ENCODE measurements at places on chromosomes 13 and 19. TPM values are rescaled to one million over a fixed set of nuclear protein-coding genes. Genes with fewer than 3 reads are reported as not detected.

ALOX5AP gene
- 48.2 TPM for total RNA-seq

DNA sequence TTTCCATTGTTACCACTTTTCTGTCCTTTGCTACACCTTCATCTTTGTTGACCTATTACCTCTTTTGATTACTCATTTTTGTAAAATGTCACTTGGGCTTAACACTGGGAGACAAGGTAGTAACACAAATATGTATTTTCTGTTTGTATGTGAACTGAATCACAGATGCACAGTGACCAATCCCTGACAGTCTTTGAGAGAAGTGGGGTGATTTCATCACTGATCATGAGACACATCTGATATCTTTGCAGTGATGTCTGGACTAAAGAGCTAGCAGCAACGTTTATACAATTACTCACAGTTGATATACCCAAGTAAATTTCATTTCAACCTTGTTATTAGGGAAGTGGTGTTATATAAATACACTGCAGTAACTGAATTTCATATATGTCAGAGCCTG, 1397.4 kb upstream of the SPRY2 start:
- H3K27me3 ChIP-seq = no peaks in the 10 kb centered on the region
- no peaks in the 10 kb centered on the region for H3K36me3 ChIP-seq
- H3K4me3 ChIP-seq = no peak overlapping the region
- DNase-seq = no peak
- no peak overlapping the region for H3K27ac ChIP-seq

DNA sequence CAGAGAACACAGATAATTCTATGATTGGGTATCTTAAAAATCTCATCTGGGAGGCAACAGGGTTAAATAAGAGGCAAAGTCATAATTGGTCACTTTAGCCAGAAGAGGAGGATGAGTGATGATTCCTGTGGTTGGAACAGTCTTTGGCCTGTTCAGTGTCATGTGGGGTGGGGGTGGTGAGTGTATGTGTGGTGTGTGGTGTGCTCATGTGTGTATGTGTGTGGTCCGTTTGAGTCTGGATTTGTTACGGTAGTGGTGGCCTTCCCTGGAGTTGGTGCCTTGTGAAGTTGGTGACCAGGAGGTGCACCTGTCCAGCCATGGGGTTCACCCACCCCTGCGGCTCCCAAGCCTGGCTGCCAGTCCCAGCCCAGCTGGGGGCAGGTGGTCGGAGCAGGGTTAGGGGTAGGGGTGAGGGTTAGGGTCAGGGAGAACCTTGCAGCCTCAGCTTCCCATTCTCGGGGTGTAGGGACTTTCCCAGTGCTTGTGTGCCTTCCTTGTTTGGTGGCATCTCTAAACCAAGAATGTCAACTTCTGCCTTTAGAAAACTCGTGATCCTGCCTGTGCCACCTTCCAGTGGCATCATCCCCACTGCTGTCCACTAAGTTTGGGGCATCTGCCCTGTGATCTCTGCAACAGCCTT, 97.5 kb downstream of the RAB20 start:
- peaks cover 3% of the 10 kb centered on the region for H3K4me1 ChIP-seq
- no peak for DNase-seq
- no peak overlapping the region for H3K4me3 ChIP-seq
- no peaks in the 10 kb centered on the region for H3K27me3 ChIP-seq
- H3K36me3 ChIP-seq = peaks cover 100% of the 10 kb centered on the region

GRCh38 chr19:42023121-42023942, 29.3 kb upstream of the ATP1A3 start:
- H3K4me3 ChIP-seq = no peak overlapping the region
- no peak for DNase-seq
- peaks cover 18% of the 10 kb centered on the region for H3K4me1 ChIP-seq
- no peaks in the 10 kb centered on the region for H3K27me3 ChIP-seq

CYP2A6 gene
- total RNA-seq = not detected

DNA sequence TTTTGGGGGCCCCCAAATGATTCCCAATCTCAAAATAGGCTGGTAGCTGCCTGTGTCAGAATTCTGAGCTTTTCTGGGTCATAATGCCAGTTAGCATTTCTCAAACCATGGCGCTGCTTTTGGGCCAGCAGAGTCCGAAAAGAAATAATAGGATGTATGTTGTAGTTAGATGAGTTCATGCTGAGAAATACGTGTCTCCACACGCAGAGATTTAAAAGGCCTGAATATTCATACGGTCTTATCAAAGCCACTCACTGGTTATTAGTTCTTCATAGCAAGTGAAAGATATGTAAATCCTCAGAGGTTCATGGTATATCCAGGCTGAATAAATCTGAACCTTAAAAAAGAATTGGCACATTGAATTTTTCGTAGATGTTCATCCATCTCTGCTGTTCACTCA, 124.5 kb downstream of the SHISA2 start:
- no peaks in the 10 kb centered on the region for H3K27me3 ChIP-seq
- no peak for DNase-seq
- no peak overlapping the region for H3K4me3 ChIP-seq
- no peaks in the 10 kb centered on the region for H3K36me3 ChIP-seq

DNA sequence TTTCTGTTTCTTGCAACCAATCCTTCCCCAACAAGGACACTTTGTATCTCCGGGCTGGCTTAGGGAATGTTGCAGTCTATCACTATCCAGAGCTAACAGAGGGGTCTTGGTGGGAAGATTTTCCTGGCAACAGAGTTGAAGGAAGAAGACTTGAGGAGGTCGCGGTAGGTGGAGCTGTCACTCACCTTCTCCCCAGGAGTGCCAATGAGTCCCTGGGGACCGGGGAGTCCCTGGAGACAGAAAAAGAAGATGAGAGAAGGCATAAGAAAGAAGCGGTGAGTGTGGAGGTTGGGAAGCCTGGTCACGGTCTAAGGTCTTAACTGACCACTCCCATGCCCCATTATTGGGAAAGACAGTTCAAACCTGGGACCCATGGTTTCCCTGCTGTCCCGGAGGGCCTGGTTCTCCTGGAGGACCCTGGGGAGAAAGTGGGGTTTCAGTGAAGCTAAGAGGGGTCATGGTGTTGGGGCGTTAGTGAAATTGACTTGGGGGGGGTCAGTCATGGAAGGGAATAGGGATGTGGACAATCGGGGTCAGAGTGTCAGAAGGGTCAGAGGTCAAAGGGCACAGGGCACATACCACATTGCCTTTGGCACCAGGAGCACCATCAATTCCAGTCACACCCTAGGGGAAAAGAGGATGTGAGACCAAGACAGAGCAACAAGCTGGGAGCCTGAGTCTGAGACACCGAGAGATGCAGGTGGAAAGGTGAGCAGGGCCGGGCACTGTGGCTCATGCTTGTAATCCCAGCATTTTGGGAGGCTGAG, 18.7 kb downstream of the COL5A3 start:
- no peak for DNase-seq
- peaks cover 66% of the 10 kb centered on the region for H3K36me3 ChIP-seq
- no peak overlapping the region for H3K27ac ChIP-seq
- H3K27me3 ChIP-seq = no peaks in the 10 kb centered on the region
- no peak overlapping the region for H3K4me3 ChIP-seq
- H3K4me1 ChIP-seq = peaks cover 5% of the 10 kb centered on the region

DNA sequence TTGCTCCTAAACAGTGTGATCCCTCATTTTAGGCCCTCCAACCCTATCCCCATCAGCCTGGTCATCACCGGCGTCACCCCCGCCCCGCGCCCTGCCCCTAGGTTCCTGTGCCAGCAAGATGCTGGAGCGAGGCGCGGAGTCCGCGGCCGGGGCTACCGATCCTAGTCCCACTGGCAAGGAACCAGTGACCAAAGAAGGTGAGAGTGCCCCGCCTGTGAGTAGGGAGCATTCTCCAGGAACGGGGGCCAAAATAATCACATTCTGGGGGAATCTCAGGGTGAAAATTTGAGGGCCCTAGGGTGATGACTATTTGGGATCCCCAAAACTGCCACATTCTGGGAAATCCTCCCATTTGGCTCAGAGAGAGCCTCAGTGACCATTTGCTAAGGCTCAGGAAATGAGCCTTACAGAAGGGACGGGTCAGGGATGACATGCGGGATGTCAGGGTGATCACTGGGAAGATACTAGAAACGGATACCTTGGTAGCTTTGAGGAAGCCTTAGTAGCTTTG, 1.4 kb downstream of the ZNF575 start:
- H3K27ac ChIP-seq = peak overlapping the region; percentile 93
- H3K27me3 ChIP-seq = no peaks in the 10 kb centered on the region
- peaks cover 26% of the 10 kb centered on the region for H3K36me3 ChIP-seq
- H3K4me1 ChIP-seq = peaks cover 37% of the 10 kb centered on the region

TPM4 gene
- total RNA-seq = 445 TPM

DNA sequence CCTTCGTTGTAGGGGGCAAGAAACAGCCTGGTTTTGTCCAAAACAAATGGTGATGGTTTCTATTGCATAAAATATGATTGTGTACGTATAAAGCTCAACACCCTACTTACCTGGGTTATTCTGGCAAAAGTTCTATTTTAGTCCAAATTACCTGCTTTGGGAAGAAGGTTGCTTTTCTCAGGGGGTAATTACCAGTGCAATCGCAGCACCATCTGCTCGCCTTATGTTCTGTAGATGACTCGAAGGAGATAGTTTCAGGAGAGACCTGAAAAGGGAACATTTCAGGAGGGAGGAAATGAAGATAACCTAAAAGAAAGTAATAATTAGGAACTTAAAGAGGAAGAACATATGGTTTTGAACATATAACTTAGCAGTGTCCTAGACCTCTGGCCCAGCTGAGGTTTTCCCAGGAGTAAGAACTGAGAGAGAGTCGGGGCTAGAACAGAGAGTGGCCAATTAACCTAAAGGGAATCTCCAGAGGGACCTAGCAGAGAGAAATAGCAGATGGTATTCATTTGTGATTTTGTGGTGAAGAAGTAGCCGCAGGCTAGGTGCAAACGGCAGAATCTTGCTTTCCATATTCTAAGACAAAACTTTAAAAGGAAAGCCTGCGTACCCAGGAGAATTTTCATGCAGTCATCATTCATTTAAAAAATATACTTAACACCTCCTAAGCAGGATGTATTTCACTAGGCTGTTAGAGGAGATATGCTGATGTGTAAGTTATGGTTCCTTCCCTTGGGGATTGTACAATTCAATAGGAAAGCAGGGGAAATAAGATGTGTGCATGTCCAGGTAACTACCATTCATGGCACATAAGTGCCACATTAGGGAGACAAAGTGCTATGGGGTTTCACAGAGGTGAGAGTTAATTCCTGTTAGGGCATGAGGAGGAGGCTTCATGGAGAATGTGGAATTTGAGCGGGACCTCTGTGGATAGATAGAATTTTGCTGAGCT, 113.0 kb upstream of the SLC10A2 start:
- no peaks in the 10 kb centered on the region for H3K27me3 ChIP-seq
- no peak overlapping the region for H3K27ac ChIP-seq
- DNase-seq = no peak
- H3K36me3 ChIP-seq = no peaks in the 10 kb centered on the region
